ENCODE measurements at places on chromosomes 12 and 14.

GRCh38 chr14:103398427-103399195, 13.4 kb downstream of the MARK3 start:
- no peak for DNase-seq

DNA sequence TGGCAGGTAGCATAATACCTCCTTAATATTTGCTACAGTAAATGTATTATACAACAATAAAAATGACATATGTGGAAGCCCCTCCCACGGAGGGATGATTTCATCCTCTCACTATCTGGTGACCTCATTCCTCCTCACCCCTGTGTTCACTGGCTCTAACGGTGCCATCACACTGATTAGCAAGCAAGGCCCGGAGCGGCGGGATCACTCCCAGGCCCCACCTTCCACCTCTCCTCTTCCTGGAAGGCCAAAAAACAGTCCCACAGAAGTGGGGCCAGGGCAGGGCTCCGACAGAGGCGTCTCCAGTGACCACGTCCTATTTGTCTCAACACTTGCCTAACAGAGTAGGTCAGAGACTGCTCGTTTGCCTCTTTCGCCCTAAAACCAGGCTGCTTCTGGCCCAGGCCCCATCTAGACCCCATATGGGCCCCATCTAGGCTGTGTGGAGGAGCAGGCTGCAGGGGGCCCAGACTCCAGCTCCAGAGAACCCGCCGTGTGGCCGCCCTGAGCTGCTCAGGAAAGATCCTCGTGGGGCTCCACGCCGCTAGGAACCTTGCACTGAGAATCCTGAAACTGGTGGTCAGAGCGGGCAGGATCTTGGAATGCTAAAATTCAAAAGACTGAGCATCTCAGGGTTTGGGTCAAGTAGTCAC, 3.7 kb downstream of the SELPLG start:
- peak; percentile 56 for DNase-seq

- DNase-seq: no peak
Observed at GRCh38 chr14:102882226-102882906, 40.1 kb upstream of the AMN start.

DNA sequence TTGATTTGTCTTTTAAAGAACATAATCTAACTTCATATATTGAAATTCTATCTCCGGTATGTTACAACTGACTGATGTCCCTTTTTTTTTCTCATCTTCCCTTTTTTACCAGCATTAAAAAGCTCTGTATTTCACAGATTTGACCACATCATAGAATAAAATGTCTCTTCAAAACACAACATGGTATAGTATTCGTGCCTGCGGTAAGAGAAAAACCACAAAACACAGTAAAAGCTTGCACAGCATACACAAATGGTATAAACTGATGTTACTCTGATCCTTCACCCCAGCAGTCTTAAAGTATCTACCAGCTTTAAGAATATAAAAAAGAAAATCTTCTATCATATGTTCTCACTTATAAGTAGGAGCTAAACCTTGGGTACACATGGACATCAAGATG, 83.4 kb downstream of the HECTD1 start:
- DNase-seq: no peak

- peak; percentile 77 for DNase-seq
Observed at GRCh38 chr14:61470261-61470960, 149.0 kb downstream of the PRKCH start.

DNA sequence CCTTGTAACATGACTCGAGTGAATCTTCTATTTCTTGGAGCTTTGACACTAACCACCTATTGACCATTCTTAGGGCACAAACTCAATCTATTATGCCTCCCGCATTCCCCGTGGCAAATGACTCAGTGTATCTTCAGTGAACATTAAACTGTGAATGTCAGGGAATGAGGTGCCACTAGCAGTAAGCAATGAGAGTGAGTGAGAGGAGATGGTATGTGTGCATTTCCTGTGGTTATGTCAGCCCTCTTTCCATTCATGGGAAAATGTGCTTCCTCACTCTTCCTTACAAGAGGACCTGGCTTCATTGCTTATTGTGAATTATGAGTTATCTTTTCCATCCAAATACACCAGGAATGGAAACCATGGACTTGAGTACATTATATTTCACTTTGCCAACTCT, 229.2 kb downstream of the EMP1 start:
- DNase-seq: peak; percentile 75

Measured in kidney glomerular epithelial cell (primary cell).